Suprapubic skin (tissue), 4 donors: ENCODE measurements at places on chromosomes 1 and 21. TPM values are rescaled to one million over a fixed set of nuclear protein-coding genes. Genes with fewer than 3 reads are reported as not detected.

DNA sequence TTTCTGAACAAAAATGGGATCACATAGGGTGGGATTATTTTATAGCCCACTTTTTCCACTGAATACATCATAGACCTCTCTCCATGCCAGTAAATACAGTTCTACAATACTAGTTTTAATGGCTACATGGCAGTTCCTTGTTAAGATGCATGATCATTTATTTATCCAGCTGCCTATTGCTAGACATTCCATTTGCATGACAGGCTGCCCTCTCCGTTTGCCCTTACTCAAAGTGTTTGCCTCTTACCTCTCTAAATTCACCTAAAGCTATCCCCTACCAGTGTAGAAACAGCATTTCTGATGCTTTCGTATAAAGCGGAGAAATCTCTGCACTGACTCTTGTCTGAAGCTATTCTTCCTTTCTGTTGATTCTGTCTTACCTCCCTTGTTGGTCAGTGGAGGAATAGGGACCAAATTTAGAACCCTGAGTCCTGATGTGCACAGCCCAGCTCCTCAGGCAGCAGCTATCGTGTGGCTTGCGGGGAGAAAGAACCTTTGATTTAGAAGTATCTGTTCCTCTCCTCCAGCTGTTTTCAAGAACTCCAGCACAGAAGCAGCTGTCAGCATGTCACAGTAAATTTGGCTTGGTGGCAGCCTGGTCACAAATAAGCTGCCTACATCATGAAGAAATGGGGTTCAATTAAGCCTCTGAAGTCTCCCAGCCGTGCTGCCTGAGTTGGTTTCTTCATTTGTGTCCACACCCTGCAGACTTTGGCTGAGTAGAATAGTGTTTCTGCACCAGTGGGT is 337.3 kb downstream of the PRDM2 start:
- H3K27me3 ChIP-seq, result no peaks in the 10 kb centered on the region
- no peaks in the 10 kb centered on the region for H3K4me1 ChIP-seq
- no peak overlapping the region for H3K4me3 ChIP-seq
- no peak overlapping the region for H3K27ac ChIP-seq

Gene CFAP57
- total RNA-seq, result 0.11 TPM

Gene SPRR1A
- not detected for total RNA-seq

GRCh38 chr1:160460683-160461287 is 60.4 kb downstream of the VANGL2 start:
- no peak for DNase-seq
- no peaks in the 10 kb centered on the region for H3K36me3 ChIP-seq
- no peak overlapping the region for H3K27ac ChIP-seq

Gene ZMYND12
- total RNA-seq, result 3.0 TPM

DNA sequence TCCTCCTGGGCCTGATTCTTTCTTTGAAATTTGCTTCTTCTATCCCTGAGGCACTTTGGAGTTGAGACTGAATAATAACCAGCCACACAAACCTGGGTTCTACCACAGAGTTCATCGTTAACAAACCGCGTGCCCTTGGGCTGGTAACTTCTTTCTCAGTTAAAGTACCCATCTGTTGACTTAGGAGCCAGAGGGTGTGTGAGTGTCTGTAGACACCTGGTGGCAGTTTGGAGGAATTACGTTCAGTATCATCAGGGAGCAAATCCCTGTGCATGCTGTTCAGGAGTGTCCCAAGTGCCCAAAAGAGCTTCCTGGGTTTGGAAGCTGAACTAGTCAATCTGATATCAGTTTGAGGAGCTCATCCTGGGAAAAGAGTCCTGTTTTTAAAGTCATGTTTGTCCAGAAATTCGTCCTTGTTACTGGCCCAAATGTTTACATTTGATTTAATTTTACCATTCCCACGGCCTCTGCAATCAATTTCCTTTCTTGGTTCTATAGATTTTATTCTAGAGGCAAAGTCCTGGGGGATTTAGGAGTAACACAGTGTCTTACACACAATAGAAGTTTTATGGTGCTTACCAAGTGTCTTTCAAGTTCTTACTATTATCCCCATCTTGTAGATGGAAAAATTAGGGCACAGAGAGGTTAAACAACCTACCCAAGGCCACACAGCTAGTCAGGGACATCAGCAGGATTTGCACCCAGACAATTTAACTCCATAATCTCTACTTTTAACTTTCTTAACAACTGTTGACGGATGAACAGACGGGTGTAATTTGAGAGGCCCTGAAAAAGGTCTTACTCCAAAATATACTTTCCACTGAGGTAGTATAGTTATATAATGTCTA is 26.7 kb upstream of the RPTN start:
- no peak overlapping the region for H3K27ac ChIP-seq
- DNase-seq, result no peak
- no peaks in the 10 kb centered on the region for H3K27me3 ChIP-seq
- H3K4me3 ChIP-seq, result no peak overlapping the region

- no peaks in the 10 kb centered on the region for H3K36me3 ChIP-seq
- H3K4me1 ChIP-seq, result no peaks in the 10 kb centered on the region
- H3K27me3 ChIP-seq, result no peaks in the 10 kb centered on the region
- DNase-seq, result no peak
Observed at GRCh38 chr1:212067787-212068186, 32.2 kb downstream of the DTL start.

GRCh38 chr1:87435484-87435883 is 106.8 kb downstream of the LMO4 start:
- no peaks in the 10 kb centered on the region for H3K27me3 ChIP-seq
- H3K27ac ChIP-seq, result peak overlapping the region; percentile 61
- DNase-seq, result no peak
- H3K4me1 ChIP-seq, result peaks cover 41% of the 10 kb centered on the region
- no peaks in the 10 kb centered on the region for H3K36me3 ChIP-seq

Gene CNR2
- not detected for total RNA-seq

DNA sequence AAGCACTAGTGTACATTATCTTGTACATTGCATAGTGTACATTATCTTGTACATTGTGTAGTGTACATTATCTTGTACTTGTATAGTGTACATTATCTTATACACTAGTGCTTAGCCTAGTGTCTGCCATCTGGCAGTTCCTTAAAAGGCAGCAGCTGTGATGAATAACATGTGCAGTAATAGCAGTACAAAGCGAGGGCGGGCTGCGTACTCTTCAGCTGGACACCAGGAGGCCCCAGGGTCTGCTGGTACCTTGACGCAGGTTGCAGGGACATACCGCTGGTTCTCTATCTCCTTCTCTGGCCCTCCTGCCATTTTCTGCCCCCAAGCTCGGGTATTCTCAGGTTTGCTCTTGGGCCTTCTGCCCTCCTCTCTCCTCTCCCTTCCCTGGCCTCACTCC is 149.6 kb downstream of the SEC16B start:
- no peak overlapping the region for H3K4me3 ChIP-seq
- no peaks in the 10 kb centered on the region for H3K27me3 ChIP-seq
- H3K36me3 ChIP-seq, result no peaks in the 10 kb centered on the region
- H3K27ac ChIP-seq, result no peak overlapping the region

Gene ITLN1
- not detected for total RNA-seq

Gene EDN2
- 8.4 TPM for total RNA-seq

- H3K36me3 ChIP-seq, result no peaks in the 10 kb centered on the region
- no peaks in the 10 kb centered on the region for H3K4me1 ChIP-seq
- no peak overlapping the region for H3K4me3 ChIP-seq
- DNase-seq, result no peak
Observed at GRCh38 chr1:106534612-106535011, 521.9 kb upstream of the PRMT6 start.

Gene ESPN
- 49.7 TPM for total RNA-seq

DNA sequence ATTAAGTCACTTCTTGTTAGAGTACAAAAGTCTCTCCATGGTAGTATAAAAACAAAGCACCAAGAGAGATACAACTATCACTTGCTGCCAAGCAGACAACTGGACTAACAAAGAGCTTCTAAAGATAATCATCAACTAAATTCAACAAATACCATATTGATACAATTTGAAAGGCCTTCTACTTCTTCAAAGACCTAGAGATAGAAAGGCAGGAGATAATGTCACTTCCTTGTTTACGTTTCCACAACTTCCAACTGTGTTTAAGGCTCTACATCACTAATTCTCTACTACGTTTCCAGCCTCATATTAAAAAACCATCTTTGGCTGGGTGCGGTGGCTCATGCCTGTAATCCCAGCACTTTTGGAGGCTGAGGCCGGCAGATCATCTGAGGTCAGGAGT is 104.5 kb downstream of the ASH1L start:
- H3K27me3 ChIP-seq, result no peaks in the 10 kb centered on the region
- no peaks in the 10 kb centered on the region for H3K4me1 ChIP-seq
- no peak for DNase-seq
- peaks cover 13% of the 10 kb centered on the region for H3K36me3 ChIP-seq

DNA sequence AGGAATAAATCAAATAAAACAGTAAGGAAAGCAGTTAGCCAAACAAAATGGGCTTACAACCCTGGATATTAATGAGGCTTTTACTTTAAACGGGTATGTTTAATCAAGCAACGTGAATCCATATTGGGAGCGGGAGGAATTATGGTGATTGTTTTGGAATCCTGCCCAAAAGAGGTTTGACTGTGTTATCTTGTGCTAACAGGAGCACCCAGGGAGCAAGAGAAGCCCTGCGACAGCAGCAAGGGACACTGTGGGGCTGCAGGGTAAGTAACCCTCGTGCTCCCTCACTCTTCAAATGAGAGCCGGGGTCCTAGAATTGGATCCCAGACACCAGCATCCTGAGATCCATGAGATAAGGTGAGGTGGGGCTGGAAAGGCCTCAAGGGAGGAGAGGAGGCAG is 72.6 kb upstream of the PGBD5 start:
- H3K27ac ChIP-seq, result no peak overlapping the region
- no peaks in the 10 kb centered on the region for H3K27me3 ChIP-seq
- no peaks in the 10 kb centered on the region for H3K4me1 ChIP-seq
- no peaks in the 10 kb centered on the region for H3K36me3 ChIP-seq

Gene NCAM2
- 1.0 TPM for total RNA-seq

Gene NID1
- total RNA-seq, result 27.9 TPM

Gene OR4F16
- not detected for total RNA-seq

DNA sequence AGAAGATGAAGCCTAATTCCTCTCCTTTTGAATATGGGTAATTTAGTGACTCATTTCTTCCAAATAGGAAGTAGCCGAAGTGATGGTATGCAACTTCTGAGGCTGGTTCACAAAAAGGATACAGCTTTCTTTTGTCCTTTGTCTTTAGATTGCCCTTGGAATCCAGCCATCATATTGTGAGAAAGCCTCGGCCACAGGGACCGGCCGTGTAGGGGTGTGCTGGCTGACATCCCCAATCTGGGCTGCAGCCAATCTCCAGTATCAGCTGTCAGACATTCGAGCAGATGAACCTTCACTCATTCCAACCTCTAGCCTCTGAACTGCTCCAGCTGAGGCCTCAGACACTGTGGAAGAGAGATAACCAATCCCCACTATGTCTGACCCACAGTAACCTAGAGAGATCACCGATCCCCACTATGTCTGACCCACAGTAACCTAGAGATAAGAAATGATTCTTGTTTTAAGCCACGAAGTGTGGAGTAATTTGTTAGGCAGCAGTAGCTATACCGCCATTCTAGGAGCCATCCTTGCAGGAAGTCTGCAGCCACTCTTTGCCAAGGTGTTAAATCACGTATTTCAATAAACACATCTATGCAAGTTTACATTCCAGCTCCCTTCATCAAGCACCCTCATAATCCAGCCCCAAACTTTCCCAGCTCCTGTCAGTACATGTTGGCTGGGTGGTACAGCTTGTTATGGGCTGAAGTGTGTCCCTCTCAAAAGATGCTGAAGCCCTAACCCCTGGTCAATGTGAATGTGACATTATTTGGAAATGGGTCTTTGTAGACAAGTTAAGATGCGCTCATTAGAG is 2.9 kb upstream of the DIP2A start:
- no peaks in the 10 kb centered on the region for H3K27me3 ChIP-seq
- no peak overlapping the region for H3K27ac ChIP-seq
- no peak overlapping the region for H3K4me3 ChIP-seq
- DNase-seq, result peak; percentile 48
- no peaks in the 10 kb centered on the region for H3K36me3 ChIP-seq
- peaks cover 45% of the 10 kb centered on the region for H3K4me1 ChIP-seq

- no peaks in the 10 kb centered on the region for H3K27me3 ChIP-seq
- peaks cover 16% of the 10 kb centered on the region for H3K4me1 ChIP-seq
- H3K36me3 ChIP-seq, result peaks cover 3% of the 10 kb centered on the region
- H3K4me3 ChIP-seq, result no peak overlapping the region
- DNase-seq, result no peak
Observed at GRCh38 chr1:209621286-209621685, 30.9 kb downstream of the LAMB3 start.

DNA sequence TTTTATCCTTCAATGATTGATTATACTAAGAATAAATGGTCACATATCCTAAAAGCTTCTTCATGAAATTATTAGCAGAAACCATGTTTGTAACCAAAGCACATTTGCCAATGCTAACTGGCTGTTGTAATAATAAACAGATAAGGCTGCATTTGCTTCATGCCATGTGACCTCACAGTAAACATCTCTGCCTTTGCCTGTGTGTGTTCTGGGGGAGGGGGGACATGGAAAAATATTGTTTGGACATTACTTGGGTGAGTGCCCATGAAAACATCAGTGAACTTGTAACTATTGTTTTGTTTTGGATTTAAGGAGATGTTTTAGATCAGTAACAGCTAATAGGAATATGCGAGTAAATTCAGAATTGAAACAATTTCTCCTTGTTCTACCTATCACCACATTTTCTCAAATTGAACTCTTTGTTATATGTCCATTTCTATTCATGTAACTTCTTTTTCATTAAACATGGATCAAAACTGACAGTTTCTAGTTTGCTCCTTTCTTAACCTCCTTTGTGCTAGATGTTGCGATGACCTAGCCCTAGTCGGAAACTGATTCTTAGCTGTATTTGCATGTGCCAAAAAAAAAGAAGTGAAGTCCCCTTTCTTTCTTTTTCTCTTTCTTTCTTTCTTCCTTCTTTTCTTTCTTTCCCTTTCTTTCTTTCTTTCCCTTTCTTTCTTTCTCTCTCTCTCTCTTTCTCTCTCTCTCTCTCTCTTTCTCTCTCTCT is 45.1 kb downstream of the MAP3K7CL start:
- no peak overlapping the region for H3K4me3 ChIP-seq
- H3K27ac ChIP-seq, result no peak overlapping the region
- peaks cover 13% of the 10 kb centered on the region for H3K4me1 ChIP-seq
- H3K36me3 ChIP-seq, result no peaks in the 10 kb centered on the region
- no peak for DNase-seq

- no peaks in the 10 kb centered on the region for H3K27me3 ChIP-seq
- no peak for DNase-seq
- H3K4me1 ChIP-seq, result peaks cover 6% of the 10 kb centered on the region
- no peak overlapping the region for H3K27ac ChIP-seq
Observed at GRCh38 chr1:184222652-184223052, 164.2 kb upstream of the C1orf21 start.
